ENCODE measurements at places on chromosomes 16 and 17.

- no peak for DNase-seq
Measured at GRCh38 chr17:48757524-48757961, 29.0 kb upstream of the HOXB13 start.

DNA sequence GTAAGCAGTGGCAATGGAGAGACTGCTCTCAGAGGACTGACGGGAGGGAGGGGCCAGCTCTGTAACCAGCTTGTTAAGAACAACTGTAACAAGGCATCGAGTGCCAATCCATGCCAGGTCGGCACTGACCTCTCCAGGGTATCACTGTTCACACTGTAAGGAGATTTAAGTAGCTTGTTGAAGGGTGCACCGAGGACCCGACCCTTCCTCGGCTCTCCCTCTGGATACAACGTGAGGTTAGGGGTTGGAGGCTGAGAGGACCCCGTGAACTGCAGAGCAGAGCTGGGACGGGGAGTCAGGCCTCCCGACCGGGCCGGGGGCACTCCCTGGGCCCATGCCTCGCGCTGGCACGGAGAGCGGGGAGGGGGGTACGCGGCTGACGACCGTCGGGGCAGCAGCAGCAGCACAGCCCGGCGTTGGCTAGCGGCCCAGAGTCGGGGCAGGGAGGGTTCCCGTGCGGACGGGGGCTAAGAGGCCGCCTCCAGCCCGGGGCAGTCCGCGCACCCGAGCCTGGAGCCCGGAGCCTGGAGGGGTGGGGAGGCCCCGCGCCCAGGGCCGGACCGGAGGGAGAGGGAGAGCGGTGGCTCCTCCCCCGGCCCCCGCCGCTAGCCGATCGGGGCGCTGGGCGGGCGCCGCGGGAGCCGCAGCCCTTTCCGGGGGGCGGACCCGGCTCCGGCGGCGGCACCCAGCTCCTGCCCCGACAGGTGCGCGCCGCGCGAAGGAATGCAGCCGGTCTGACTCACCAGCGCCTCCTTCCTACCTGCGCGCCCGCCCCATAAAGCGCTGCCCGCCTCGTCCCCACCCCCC lies at the start of gene ITGB4:
Gene ITGB4, plus strand, starts transcription at position 804 of the 807 bp plus-strand sequence. CDS start 3,245 bp downstream, outside the sequence.
- DNase-seq: peak; percentile 44

DNA sequence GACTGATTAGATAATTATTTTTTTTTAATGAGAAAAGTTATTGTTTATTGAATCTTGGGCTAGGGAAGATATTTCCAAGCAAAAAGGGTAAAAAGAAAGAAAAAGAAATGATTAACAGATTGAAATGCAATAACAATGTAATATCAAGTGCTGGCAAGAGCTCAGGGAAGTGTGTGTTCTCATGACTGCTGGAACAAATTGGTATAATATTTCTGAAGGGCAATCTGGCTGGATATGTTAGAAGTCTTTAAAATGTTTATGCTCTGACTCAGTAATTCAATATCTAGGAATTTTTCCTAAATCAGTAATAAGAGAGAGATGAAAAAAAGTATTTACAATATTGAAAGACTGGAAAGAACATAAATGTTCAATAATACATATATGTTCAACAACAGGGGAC lies 7.6 kb upstream of the ZNF624 start:
- no peak for DNase-seq

GRCh38 chr17:4719684-4720221 lies 9.3 kb downstream of the ARRB2 start:
- no peak for DNase-seq

GRCh38 chr16:87815567-87815966 lies 49.8 kb upstream of the KLHDC4 start:
- no peak for DNase-seq

- no peak for DNase-seq
Measured at GRCh38 chr16:84054271-84054670, 11.7 kb upstream of the SLC38A8 start.

GRCh38 chr17:82627405-82627804 lies 20.8 kb downstream of the WDR45B start:
- no peak for DNase-seq

- DNase-seq: no peak
Measured at GRCh38 chr17:65259696-65260485, 122.7 kb downstream of the RGS9 start.

GRCh38 chr17:37820313-37820994 lies 75.6 kb upstream of the HNF1B start:
- no peak for DNase-seq

GRCh38 chr17:43979011-43979410 lies 25.3 kb upstream of the PYY start:
- DNase-seq: no peak

DNA sequence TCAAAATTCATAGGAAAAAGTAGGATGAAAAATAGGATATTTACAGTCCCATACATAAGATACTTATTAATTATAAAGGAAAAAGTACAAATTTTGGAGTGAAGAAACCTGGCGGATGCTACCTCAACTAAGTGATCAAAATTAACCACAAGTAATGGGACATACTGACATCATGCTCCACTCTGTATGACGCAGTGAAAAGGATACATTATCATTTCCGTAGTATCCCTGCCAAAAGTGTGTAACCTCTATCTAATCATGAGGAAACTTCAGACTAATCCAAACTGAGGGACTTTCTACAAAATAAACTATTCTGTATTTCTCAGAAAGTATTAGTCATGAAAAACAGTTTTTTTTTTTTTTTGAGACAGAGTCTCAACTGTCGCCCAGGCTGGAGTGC lies 60.5 kb downstream of the TRIM37 start:
- no peak for DNase-seq

- no peak for DNase-seq
Measured at GRCh38 chr16:6682142-6682811, 650.4 kb upstream of the RBFOX1 start.

GRCh38 chr17:63722403-63722802 lies 19.2 kb downstream of the STRADA start:
- DNase-seq: no peak

DNA sequence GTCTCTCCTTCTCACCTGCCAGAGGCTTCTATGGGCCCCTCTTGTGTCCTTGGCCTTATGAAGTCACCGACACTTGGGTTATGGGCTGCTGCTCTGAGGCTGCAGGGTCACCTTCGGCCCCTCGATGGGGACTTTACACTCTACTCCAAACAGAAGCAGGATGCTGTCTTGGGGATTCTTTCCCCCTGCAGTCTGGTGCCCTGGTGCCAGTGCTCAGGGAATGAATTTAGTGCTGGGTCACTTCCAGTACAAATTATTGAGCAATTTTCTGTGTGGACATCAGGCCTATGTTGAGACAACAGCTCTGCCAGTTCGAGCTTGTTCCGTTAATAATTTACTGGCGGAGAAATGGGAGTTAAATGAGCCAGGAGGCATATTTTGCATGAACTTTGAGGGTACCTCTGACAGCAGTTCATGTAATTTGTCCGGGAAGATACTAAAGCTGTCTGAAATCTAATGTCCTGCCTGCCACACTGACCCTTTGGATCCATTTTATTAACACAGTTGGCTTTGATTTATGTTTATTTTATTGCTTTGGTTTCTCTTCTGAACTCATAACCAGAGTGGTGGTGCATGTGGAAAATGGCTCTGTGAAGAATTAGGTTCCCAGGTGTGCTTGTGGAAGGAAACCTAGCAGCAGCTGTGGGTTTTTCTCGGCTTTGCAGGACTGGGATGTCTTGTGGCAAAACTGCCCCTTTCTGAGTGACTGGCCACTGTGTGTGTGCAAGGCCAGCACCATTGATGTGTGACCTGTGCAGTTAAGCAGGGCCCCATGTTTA lies 34.1 kb upstream of the DHX8 start:
- DNase-seq: no peak

DNA sequence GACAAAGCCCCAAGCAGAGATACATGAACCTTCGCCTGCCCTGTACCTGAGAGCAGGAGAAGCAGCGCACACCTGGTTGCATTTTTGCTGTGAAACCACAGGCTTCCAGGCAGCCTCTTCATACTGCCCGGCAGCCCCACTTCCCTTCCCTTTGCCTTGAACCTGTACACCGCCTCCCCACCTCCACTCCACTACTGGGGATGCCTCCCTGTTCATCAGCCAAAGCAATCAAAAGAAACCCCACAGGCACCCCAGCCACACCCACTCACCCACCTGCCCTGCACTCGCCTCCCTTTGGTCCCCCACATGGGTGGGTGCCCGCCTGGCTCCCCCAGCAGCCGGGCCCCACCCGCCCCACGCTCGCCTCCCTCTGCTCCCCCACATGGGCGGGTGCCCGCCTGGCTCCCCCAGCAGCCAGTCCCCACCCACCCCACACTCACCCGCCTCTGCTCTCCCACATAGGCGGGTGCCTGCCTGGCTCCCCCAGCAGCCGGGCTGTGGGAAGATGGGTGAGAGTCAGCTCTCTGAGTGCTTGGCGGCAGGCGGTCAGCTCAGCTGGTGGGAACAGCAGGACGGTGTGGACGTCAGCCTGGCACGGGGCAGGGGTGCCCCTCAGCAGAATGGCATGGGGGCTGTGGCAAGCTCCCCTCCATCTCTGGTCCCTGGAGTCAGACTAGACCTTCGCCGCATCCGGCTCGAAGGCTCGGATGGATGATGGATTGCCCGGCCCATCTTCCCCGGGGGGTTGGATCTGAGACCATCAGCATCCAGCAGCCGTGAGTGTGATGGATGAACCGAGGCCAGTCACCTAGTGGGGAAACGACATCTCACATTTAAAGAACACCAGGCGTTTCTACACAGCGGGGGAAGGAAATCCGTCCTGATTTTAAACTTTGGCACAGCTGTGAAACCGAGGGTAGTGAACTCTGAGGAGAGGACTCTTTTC lies 135.6 kb downstream of the BANP start:
- DNase-seq: no peak

GRCh38 chr17:46176975-46177374 lies 16.3 kb downstream of the KANSL1 start:
- DNase-seq: no peak

Measured in GM18507 (cell line).